ENCODE measurements at places on chromosomes 3 and 15.

DNA sequence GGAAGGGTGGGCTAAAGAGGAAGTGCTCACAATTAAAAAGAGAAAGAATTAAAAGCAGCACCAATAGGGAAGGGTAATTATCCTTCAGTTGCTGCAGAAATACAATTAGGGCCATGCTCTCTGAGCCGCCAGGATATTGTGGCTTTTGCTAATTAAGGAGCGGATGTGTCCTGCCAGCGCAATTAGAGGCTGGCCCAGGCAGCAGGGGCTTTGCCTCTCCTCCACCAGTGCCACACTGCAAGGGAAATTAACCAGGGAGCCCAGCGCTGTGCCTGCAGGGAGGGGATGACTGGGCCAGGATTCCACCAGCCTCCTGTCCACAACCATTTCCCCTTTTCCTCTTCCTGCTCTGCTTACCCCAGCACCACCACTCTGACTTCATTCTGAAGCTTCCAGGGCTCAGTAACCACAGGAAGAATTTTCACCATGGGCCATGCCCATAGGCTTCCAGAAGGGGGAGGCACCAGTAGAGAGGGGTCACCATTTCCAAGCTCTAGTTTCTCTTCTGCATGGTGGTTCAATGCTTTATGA is 10.4 kb upstream of the AEN start:
- H3K36me3 ChIP-seq: peaks cover 9% of the 10 kb centered on the region
- no peak overlapping the region for H3K4me3 ChIP-seq
- H3K27ac ChIP-seq: no peak overlapping the region
- H3K27me3 ChIP-seq: peaks cover 63% of the 10 kb centered on the region
- H3K4me1 ChIP-seq: peaks cover 29% of the 10 kb centered on the region
- no peak for DNase-seq

DNA sequence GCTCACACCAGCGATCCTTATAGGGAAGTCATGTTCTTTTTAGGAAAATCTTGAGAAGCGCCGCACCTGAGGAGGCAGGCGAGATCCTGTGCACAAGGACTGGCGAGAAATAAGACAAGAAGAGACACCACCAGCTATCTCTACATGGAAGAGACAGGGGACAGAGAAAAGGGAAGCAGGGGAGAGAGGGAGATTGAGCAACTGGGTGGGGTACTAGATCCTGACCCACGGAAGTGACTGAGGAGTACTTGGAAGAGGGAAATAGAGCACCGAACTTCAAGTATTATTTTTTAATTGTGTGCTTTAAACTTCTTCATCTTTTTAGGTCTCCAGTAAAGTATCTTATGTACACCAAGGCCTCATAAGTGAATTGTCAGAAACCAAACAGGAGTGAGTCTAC is 742.0 kb upstream of the LMCD1 start:
- no peaks in the 10 kb centered on the region for H3K27me3 ChIP-seq
- DNase-seq: no peak
- H3K4me3 ChIP-seq: no peak overlapping the region
- H3K4me1 ChIP-seq: no peaks in the 10 kb centered on the region
- no peaks in the 10 kb centered on the region for H3K36me3 ChIP-seq
- no peak overlapping the region for H3K27ac ChIP-seq

GRCh38 chr3:140252812-140253656 is 318.0 kb downstream of the CLSTN2 start:
- no peaks in the 10 kb centered on the region for H3K36me3 ChIP-seq
- H3K27me3 ChIP-seq: peaks cover 8% of the 10 kb centered on the region
- no peaks in the 10 kb centered on the region for H3K4me1 ChIP-seq
- no peak overlapping the region for H3K4me3 ChIP-seq

DNA sequence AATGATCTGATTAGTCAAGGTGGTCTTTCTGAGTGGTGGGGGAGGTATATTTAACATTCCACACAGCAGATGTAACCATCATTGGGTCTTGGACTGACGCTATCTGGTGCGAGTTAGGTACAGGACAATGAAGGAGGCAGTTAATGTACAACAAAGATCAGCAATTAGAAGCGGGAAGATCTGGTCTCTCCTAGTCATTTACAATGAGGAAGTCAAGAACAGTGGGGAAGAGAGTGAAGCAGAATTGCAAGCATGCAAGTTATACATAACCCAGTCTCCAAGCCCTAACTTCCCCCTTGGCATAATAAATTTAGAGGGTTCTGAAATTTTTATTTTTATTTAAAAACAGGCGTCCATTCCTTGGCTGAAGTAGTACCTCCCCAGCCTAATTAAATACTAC is 14.1 kb downstream of the GPD1L start:
- H3K4me3 ChIP-seq: no peak overlapping the region
- no peaks in the 10 kb centered on the region for H3K36me3 ChIP-seq
- no peaks in the 10 kb centered on the region for H3K27me3 ChIP-seq
- H3K4me1 ChIP-seq: peaks cover 13% of the 10 kb centered on the region

- H3K27ac ChIP-seq: no peak overlapping the region
- no peak overlapping the region for H3K4me3 ChIP-seq
- no peaks in the 10 kb centered on the region for H3K36me3 ChIP-seq
- peaks cover 98% of the 10 kb centered on the region for H3K27me3 ChIP-seq
- DNase-seq: no peak
These were observed 498.0 kb upstream of the PROK2 start for GRCh38 chr3:72282918-72283317.

DNA sequence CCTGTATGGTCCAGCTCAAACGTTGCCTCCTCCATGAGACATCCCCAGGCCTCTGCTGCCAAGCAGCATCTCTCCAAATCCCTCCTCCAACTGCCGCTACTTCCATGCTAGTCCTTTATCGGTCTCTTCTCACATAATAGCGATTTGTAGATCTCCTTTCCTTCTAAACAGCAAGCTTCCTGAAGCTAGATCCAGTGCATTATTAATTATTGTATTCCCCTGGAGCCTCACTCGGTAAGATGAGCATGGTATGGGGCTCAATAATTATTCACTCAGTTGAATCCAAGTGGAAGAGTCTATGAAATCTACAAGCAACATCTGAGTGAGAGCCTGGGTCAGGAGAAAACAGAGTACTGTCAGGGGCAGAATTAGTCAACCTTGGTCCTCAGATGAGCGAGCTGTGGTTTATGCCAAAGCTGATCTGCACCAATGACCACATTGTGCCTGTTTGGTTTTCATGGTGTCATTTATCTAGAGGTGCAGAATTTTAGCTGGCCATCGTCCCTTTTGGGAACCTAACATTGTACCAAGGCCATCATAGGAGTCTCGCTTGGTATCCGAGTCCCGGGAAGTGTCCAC is 93.8 kb upstream of the UBE2E1 start:
- no peaks in the 10 kb centered on the region for H3K4me1 ChIP-seq
- H3K27me3 ChIP-seq: peaks cover 23% of the 10 kb centered on the region
- H3K4me3 ChIP-seq: no peak overlapping the region
- DNase-seq: no peak

DNA sequence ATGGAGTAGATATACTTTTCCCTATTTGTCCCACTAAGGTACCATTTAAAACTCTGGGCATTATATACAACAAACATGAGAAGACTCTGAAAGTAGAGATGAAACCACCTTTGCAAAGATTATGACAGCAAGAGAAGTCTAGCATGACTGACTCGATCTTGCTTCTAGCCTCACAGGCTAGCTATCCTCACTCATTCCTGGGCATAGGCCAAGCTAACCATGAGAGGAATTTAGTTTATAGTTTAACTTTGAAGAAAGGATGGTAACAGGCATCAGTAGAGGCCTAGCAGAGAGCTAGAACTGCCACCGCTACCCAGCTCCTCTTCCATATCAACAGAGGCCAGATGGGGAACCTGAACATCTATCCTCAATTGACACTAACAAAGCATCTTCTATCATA is 63.5 kb upstream of the FSIP1 start:
- DNase-seq: no peak
- H3K36me3 ChIP-seq: no peaks in the 10 kb centered on the region
- H3K27ac ChIP-seq: no peak overlapping the region
- H3K4me3 ChIP-seq: no peak overlapping the region
- H3K27me3 ChIP-seq: no peaks in the 10 kb centered on the region

- H3K4me1 ChIP-seq: peaks cover 14% of the 10 kb centered on the region
- H3K27ac ChIP-seq: no peak overlapping the region
- H3K27me3 ChIP-seq: no peaks in the 10 kb centered on the region
These were observed 147.5 kb upstream of the STRIT1 start for GRCh38 chr3:155441026-155441425.

- H3K27ac ChIP-seq: no peak overlapping the region
- H3K4me3 ChIP-seq: no peak overlapping the region
- H3K4me1 ChIP-seq: no peaks in the 10 kb centered on the region
- DNase-seq: no peak
- H3K36me3 ChIP-seq: no peaks in the 10 kb centered on the region
These were observed 41.7 kb downstream of the ARPP21 start for GRCh38 chr3:35680866-35681650.

- no peak for DNase-seq
- no peak overlapping the region for H3K4me3 ChIP-seq
- peaks cover 54% of the 10 kb centered on the region for H3K27me3 ChIP-seq
- no peak overlapping the region for H3K27ac ChIP-seq
- no peaks in the 10 kb centered on the region for H3K4me1 ChIP-seq
These were observed 41.6 kb downstream of the ISG20 start for GRCh38 chr15:88680241-88681001.

- H3K4me3 ChIP-seq: no peak overlapping the region
- H3K4me1 ChIP-seq: peaks cover 47% of the 10 kb centered on the region
- DNase-seq: no peak
- peaks cover 51% of the 10 kb centered on the region for H3K36me3 ChIP-seq
- peak overlapping the region; percentile 60 for H3K27ac ChIP-seq
These were observed 5.4 kb downstream of the VILL start for GRCh38 chr3:37995652-37996641.

DNA sequence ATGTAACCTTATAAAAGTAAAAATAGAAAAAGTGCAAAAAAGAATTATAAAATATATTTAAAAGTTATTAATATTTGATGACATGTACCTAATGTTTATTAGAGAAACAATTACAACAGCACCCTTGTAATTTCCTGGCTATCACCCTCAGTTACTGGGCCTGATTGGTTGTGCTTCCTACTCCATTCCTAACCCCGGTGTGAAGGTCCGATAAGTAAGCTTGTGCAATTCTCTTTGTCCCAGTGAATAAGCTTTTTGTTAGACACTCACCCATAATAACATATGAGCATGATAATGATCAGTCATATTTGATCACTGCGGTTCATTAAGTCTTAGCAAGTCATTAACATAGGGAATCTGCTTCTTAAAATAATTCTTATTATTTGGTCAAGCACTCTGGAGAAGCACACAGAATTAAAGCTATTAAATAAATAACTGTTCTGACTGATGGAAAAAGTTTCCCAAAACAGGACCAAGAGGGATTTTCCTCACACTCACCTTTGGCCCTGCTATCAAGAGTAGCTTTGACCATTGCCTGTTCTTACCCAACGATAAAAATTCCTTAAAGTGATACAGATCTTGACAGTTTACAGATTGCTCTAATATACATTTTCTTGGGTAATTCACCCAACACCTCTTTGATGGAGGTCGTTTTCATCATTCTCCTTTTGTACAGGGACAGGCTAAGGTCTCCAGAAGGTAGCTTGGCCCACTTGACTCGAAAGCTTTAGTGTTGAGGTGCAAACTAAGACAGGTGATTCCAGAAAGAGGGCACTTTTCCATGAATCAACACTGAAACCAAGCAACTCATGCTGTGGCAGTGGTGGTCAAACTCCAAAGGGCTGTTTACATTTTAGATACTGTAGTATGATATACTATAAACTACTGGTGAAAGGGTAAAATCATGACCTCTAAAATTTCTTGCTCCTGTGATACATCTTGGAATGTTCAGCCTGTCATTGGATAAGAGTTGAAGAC is 543.0 kb upstream of the KCNMB2 start:
- no peak for DNase-seq
- peaks cover 21% of the 10 kb centered on the region for H3K4me1 ChIP-seq
- peak overlapping the region; percentile 21 for H3K27ac ChIP-seq
- no peaks in the 10 kb centered on the region for H3K27me3 ChIP-seq
- no peak overlapping the region for H3K4me3 ChIP-seq

- no peak for DNase-seq
- H3K4me3 ChIP-seq: no peak overlapping the region
- H3K27me3 ChIP-seq: no peaks in the 10 kb centered on the region
- no peaks in the 10 kb centered on the region for H3K4me1 ChIP-seq
These were observed 64.4 kb downstream of the DNAJB8 start for GRCh38 chr3:128402319-128402718.

DNA sequence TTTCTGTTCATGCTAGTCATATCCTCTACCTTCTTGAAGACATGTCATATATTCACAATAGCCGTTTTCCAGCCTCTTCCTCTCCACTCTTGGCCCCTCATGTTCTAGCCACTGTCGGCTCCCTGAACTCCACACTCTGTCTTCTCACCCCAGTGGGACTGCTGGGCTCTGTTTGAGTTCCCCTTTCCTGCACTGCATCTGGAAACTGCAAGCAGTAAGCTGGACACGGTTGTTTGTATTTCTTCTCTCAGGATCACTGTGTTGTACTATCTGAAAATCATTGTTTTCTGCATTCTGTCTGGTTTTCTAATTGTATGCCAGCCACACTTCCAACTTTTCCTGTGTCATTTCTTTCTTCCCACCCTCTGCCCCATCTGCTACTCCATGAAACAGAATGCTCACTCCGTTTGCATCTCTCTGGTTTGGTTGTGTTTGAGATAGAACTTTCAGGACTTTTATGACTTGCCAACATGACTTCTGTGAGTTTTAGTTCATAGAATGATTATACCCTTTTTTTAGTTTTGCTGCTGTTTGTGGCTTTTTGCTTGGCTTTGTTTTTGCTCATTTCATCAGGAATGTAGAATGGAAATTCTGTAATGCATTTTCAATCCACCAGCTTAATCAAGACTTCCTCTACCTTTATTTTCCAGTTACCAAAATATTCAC is 192.3 kb downstream of the PLCL2 start:
- no peak overlapping the region for H3K27ac ChIP-seq
- DNase-seq: no peak
- no peaks in the 10 kb centered on the region for H3K4me1 ChIP-seq

DNA sequence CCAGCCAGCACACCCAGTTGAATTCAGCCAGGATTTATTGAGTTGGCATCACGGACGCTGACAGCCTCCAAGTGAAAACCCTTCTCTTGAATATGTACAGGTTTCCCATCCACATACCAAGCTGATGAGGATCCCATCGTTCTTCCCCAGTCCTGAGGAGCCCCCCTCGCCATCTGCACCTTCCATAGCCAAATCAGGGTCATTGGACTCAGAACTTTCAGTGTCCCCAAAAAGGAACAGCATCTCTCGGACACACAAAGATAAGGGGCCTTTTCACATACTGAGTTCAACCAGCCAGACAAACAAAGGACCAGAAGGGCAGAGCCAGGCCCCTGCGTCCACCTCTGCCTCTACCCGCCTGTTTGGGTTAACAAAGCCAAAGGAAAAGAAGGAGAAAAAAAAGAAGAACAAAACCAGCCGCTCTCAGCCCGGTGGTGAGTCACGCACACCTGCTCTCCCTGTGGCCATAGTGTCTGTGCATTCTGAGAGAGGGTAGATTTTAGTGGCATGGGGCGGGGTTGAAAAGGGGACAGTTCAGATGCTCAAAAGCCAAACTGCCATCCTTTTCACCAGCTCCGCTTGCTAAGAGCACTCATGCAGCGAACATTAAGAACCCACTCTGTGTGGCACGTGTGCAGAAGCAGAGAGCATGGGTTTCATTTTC is 51.2 kb downstream of the KLHL25 start:
- H3K4me3 ChIP-seq: no peak overlapping the region
- H3K27me3 ChIP-seq: no peaks in the 10 kb centered on the region
- peaks cover 76% of the 10 kb centered on the region for H3K36me3 ChIP-seq
- H3K27ac ChIP-seq: no peak overlapping the region
- H3K4me1 ChIP-seq: no peaks in the 10 kb centered on the region
- no peak for DNase-seq

Data from Calu3 (cell line).